Parietal lobe (tissue), 2 donors: ENCODE measurements at places on chromosomes 6 and 20. TPM values are rescaled to one million over a fixed set of nuclear protein-coding genes. Genes with fewer than 3 reads are reported as not detected.

The ARFGEF2 gene
- total RNA-seq = 30.4 TPM

The ZNF76 gene
- total RNA-seq = 20.7 TPM

The SEMG1 gene
- total RNA-seq = not detected

The GNMT gene
- total RNA-seq = 0.94 TPM

The CGAS gene
- total RNA-seq = 1.6 TPM

The TCP11 gene
- 0.63 TPM for total RNA-seq

The GDAP1L1 gene
- 121 TPM for total RNA-seq

The SNAI1 gene
- total RNA-seq = not detected

The PLEKHG1 gene
- total RNA-seq = 9.4 TPM

The CST1 gene
- not detected for total RNA-seq

The USP49 gene
- total RNA-seq = 24.4 TPM

The MAS1 gene
- total RNA-seq = 0.31 TPM

The GPLD1 gene
- 19.7 TPM for total RNA-seq
